ENCODE measurements at places on chromosomes 7 and 10.
A peak's percentile ranks its signal among the peaks of the same experiment; 100 is the strongest.

DNA sequence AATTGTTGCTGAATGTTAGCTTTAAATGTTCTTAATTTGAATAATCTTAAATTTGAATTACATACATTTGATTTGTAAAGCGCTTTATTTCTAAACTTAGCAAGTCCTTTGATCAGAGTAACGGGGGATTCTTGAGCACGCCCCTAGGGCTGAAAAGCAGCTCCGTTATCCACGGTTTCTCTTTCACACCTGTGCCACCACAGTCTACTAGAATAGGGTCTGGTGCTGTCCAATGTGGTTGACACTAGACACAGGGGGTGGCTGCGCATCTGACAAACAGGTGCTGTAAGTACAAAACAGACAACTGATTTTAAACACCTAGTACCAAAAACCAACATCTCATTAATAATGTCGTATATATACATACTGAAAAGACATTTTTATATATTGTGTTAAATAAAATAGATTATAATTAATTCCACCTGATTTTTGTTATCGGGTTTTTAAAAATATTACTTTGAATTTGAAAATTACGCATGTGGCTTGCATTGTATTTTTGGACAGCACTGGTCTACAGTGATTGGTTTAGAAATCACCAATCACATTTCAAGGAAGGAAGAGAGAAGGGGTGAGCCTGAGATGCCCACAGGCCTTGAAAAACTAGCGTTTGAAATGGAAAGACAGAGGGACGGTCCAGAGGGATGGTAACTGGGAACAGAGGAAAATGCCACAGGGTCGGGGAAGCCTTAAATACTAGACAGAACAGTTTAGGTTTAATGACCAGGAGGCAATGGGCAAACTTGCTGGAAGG, 7.3 kb downstream of the SEPHS1 start:
- DNase-seq = no peak

DNA sequence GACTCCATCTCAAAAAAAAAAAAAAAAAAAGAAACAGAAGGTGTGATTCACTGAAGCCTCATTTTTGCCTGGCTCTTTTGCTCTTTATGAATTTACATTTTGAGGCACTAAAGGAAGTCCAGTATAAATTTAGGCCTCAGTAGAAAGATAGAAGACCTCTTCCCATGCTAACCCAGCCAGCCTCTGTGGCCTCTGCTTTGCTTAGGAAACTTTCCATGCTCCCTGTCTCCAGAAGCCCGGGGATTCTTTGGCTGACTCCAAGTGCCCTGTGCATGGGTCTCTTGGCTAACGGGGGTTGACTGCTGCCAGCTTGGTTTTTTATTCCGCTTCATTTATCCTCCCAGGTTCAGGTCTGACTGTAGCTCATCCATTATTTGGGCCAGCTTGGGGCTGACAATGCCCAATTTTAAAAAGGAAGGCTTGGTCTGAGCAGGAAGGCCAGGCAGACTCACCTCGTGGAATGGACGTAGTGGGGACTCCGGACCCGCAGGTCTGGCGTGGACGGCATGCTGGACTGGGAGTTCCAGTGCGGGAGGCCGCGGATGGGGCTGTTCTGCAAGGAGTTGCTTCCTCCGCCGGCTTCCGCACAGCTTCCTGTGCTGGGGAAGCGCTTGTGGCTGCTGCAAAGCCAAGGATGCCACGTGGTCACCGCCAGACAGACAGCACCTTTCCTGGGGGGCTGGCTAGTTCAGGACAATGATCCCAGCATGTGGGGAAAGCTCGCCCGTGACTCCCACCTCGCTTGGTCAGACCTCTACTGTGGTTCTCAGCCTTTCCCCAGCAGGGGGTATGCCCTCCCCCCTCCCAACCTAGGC, 72.3 kb downstream of the PRPF18 start:
- DNase-seq = no peak

DNA sequence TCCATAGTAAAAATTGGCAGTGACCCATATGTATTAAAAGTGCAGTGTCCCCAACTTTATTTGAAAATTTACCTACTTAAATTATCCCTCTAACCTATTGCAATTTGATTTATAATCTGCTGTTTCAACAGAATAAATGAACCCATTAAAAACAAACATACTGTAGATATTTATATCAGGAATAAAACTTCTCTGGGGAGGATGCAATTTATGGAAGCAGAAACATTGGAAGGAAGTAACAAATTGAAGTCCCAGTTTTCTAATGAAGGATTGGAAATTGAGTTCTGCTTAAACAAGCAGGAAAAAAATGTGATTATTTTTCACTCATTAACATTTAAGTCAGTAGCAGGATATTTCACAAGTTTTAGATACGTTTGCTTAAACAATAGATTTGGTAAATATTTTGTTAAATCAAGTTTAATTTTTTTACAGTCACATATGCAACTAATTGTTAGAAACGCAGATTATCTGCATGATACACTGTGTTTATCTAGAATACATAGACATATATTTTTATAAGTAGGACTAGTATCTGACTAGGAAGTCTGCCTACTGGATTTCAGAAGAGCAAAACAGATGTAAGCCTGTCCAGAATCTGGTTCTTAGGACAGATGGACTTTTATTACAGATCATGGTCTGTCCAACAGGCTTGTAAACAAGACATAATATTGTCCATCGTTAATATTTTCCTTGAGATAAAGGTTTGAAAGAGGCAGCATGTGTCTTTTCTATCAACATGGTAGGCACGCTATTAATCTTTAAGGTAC, 5.3 kb downstream of the AGMO start:
- no peak for DNase-seq

- DNase-seq = peak; percentile 65
Measured at GRCh38 chr10:11178606-11179515, 161.2 kb downstream of the CELF2 start.

DNA sequence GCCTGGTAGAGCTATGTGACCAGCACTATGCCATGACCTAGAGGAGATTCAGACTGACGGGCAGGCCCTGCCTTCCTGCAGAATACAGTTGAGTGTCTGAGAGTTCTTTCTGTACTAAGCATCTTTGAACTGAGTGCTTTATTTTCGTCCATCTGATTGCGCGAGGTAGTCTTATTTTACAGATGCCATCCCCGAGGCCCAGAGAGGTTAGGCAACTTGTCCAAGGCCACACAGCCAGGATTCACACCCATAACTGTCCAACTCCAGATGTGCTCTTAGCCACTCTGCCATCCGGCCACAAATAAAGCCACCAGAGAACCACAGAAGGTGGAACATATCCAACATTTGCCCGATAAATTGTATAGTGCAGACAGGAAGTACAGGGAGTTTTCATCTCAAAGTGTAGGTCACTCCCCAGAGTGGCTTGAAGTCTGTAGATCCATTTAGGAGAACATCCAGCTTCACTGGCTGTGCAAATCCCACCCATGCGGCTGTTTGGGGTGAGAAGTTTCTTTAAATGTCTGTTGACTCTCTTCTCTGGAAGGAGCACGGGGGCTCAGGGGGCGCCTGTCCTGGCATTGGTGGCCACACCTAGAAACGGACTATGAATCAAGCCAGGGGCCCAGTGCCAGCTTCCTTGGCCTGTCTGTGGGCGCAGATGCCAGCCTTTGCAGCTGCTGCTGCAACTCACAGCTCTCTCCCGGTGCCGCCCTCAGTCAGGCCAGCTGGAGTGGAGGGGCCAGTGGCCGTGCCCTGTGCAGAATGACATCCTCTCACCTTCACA, 11.1 kb downstream of the CHST3 start:
- no peak for DNase-seq
